ENCODE measurements at places on chromosomes 1 and 21.
A peak's percentile ranks its signal among the peaks of the same experiment; 100 is the strongest.

- peak; percentile 94 for DNase-seq
These were observed at the start of gene IGSF9 for GRCh38 chr1:159945483-159946241. Gene IGSF9, minus strand, starts transcription at chr1:159945613. Its CDS starts 2,159 bp downstream, at chr1:159943454.

DNA sequence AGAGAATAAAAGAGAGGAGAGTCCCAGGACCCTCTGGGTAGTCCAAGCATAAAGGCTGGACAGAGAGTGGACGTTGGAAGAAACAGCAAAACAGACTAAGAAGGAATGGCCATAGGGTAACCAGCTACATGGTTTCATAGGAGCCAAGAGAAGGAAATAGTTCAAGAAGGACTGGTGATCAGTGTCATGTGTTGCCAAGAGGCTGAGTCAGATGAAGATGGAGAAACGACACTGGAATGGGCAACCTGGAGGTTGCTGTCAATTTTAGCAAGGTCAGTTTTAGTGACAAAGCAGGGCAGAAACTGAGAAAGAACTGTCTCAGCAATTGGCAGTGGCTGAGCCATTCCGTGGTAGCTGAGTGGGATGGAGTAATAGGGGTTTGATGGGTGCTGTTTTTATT, 41.4 kb downstream of the HMGB4 start:
- DNase-seq = no peak

- DNase-seq = no peak
These were observed 43.3 kb downstream of the EXO1 start for GRCh38 chr1:241891296-241891695.

- DNase-seq = peak; percentile 25
These were observed 39.4 kb downstream of the NDUFS5 start for GRCh38 chr1:39065542-39065941.

GRCh38 chr1:100881687-100882086, 13.0 kb downstream of the EXTL2 start:
- DNase-seq = no peak

DNA sequence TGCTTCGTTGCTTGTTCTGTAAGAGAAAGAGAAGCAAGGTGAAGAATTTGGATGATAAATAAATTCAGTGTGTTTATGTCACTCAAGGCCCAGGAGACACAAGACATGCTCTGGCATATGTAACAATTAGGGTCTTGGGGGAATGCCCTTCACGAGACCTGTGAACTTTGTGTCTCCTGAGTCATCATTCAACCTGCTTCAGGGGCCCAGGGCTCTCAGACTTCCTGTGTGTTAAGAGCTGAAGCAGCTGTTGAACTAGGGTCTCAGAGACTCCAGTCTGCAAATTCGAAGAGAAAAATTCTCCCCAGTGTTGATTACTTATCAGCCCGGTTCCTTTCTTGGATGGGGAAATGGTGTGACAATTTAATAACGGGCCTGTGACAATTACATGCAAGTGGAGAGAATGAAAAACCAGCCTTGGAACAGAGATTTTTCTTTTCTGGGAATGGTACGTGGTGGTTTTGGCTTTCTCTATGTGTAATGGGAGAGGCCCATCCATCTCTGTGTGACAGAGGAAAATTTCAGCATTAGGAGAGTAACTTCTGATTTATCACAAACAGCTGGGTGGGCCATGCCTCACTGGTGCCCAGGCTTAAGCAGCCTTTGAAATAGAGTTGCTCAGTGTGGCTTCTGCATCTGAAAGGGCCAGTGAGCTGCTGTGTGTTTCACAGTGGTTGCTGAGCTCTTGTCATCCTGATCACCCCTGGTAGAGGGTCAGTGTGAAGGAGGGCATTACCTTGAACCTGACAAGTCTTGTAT, 22.4 kb downstream of the HUNK start:
- no peak for DNase-seq

- DNase-seq = no peak
These were observed 1.1 kb upstream of the SLC2A7 start for GRCh38 chr1:9027307-9027706.

DNA sequence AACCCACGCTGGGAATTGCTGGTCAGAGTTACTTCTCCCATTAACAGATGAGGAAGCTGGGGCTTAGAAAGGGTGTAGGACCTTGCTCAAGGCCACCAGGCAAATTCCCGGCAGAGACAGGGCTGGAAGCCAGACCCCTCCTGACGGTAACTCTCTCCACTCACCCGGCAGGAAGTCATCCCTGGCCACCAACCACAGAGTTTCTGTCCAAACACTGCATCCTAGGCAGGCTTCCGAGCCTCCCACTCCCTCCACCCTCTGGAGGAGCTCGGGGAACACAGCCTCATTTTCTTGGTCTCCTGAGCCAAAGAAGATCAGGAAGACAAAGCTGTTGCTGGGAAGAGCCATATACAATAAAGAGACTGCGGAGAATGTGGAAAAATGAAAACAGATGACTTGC, 25.0 kb upstream of the ZNF436 start:
- no peak for DNase-seq

GRCh38 chr1:54795841-54796468, 5.2 kb downstream of the TTC22 start:
- DNase-seq = no peak

- DNase-seq = no peak
These were observed 51.7 kb downstream of the ZP4 start for GRCh38 chr1:237838904-237839534.

- peak; percentile 91 for DNase-seq
These were observed 9.1 kb downstream of the SGIP1 start for GRCh38 chr1:66542811-66543767.

- no peak for DNase-seq
These were observed 171.6 kb upstream of the KAZN start for GRCh38 chr1:14426854-14427253.

GRCh38 chr1:87669674-87670073, 341.0 kb downstream of the LMO4 start:
- no peak for DNase-seq

GRCh38 chr1:30778154-30778978, 20.8 kb upstream of the LAPTM5 start:
- peak; percentile 79 for DNase-seq

DNA sequence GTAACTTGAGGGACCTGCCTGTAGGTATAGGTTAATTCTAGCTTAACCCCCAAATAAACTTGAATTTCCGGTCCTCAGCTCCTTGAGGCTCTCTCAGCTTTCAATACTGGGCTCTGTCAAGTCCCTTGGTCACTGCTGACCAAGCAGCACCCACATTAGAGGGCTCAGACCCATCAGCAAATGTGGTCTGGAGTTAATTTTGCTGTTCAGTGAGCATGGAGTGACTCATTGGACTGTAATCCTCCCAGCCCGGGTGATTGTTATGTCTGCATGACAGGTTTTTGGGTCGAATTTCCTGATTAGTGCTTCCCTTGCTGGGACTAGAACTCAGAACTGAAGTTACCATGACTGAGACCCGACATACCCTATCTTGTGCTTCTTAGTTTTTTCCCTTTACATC, 130.6 kb downstream of the URB2 start:
- DNase-seq = no peak

GRCh38 chr21:42469272-42469671, 26.8 kb downstream of the RSPH1 start:
- DNase-seq = no peak

- no peak for DNase-seq
These were observed 159.6 kb downstream of the CLEC20A start for GRCh38 chr1:178337091-178337706.

- peak; percentile 37 for DNase-seq
These were observed 2.2 kb downstream of the ZNF436 start for GRCh38 chr1:23367451-23367790.

- DNase-seq = peak; percentile 43
These were observed 29.6 kb upstream of the ZNF326 start for GRCh38 chr1:89965193-89965768.

DNA sequence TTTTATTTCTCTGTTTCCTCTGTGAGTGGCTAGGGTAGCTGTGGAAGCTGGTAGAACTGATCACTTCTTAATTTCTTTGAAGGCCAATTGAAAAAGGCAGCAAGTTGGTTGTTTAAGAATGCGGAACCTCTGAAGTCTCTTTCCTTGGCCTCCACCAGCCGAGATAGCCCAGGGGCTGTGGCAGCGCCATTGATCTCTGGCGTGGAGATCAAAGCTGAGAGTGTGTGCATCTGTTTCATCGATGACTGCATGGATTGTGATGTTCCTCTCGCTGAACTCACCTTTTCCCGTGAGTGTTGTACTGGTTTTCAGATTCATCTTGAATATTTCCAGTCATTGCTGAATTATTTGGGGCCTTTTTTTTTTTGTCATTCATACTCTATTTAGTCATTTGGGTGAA, 97.7 kb downstream of the VPS13D start:
- no peak for DNase-seq

- DNase-seq = no peak
These were observed 206.0 kb downstream of the HIVEP3 start for GRCh38 chr1:41712695-41713094.

DNA sequence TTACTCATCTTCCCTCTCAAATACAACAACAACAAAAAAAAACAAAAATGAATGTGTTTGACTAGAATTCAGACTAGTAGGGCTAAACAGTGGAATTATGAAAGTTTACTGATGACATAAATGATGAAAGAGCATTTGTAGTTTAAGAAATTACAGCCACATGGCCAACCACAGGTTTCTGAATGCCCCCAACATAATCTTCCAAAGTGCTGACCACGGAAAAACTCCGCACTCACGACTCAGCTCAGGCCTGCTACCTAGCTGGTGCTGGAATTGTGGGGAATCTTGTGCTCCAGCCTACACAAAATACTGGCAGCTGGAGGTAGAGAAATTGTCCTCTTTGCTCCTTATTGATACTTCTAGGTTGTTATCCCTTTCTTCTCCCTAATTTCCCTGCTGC, 23.6 kb upstream of the TBX15 start:
- no peak for DNase-seq

- DNase-seq = no peak
These were observed 138.1 kb upstream of the IRF2BP2 start for GRCh38 chr1:234748066-234748465.

DNA sequence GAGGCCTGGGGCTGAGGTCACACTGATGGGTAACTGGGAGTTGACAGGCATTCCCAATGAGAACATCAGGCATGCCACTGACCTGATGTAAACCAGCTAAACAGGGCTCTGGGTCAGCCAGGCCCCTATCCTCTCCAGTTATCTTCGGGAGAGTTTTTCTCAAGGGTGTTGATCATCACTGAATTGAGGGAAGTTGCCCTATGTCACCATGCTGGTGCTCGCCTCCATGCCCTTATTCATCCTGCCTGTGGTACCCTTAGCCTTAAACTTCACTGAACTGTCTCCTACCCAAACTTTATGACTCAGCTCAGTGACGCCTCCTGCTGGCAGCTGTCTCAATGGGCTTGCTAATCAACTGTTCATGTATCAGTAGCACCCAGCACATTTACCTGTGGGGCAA, 80.7 kb upstream of the TNR start:
- no peak for DNase-seq

GRCh38 chr1:221923929-221924598, 182.2 kb upstream of the DUSP10 start:
- no peak for DNase-seq

GRCh38 chr21:46500224-46500861, 41.7 kb downstream of the DIP2A start:
- no peak for DNase-seq

DNA sequence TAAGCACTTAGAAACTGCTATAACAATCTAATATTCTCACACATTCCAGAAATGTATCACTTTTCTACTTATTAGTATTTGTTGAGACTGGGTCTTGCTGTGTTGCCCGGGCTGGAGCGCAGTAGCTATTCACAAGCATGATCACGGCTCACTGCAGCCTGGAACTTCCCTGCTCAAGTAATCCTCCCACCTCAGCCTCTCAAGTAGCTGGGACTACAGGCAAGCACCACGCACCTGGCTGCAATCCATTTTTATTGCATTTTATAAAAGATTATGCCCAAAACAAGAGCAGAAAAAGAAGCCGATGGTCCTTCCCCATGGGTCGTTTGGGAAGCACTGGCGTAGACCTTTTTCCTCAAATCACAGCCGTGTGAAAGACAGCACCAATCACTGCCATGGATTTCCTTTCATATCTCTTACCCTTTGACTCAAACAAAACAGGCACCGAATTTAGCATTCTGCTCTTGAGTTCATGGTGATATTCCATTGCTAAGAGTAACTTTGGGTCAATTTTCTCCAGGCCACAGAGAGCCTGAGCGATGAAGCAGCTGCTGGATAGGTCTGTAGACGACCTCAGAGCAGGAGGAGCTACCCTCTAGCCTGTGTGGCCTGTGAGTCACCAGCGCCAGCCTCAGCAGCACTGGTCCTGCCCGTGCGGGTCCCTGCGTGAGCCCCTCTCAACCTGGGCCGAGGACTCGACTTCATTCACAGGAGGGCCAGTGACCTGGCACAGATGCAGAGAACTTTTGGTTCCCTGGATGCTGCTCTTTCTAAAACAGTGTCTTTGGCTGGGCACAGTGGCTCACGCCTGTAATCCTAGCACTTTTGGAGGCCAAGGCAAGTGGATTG, 80.8 kb downstream of the PIK3CD start:
- DNase-seq = no peak

GRCh38 chr1:115159958-115160357, 70.7 kb upstream of the TSPAN2 start:
- no peak for DNase-seq

GRCh38 chr1:234875953-234876855, 252.4 kb downstream of the TOMM20 start:
- DNase-seq = no peak

DNA sequence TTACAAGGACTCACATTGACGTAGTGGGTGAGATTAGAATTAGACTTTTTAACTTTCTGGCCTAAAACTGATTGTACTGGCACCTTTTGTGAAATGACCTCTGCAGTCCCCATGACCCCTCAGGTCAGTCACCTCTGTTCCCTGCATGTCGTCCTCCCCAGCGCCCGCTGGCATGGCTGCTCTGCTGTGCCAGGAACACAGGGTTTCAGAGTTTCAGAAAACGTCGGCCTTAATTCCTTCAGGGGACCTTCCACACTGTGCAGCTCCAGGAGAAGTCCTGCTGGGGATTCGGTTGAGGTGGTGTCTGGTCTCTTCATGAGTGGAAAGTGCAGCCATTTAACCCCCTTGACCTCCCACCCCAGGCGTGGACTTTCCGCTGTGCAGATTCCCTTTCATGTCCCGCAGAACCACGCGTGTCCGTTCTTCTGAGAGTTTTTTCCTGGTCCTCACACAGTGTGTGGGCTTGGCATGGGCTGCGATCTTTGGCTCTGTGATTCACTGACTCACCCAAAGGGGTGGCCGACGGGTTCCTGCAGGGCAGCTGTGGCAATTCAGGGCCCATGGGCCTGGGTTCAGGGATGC, 158.4 kb upstream of the COL6A1 start:
- no peak for DNase-seq

GRCh38 chr1:4048076-4048475, 148.0 kb upstream of the C1orf174 start:
- DNase-seq = no peak

GRCh38 chr1:49240709-49241221, 464.1 kb upstream of the BEND5 start:
- peak; percentile 46 for DNase-seq

GRCh38 chr1:5595531-5596170, 396.6 kb downstream of the NPHP4 start:
- DNase-seq = no peak
